Thoracic aorta (tissue), 2 donors: ENCODE measurements at places on chromosomes 1 and 21. TPM values are rescaled to one million over a fixed set of nuclear protein-coding genes. Genes with fewer than 3 reads are reported as not detected.

GRCh38 chr1:44368471-44369151, 13.6 kb upstream of the ERI3 start:
- no peak for DNase-seq

Gene CASQ2
- 6.6 TPM for total RNA-seq

Gene GBP3
- total RNA-seq, result 51.9 TPM

DNA sequence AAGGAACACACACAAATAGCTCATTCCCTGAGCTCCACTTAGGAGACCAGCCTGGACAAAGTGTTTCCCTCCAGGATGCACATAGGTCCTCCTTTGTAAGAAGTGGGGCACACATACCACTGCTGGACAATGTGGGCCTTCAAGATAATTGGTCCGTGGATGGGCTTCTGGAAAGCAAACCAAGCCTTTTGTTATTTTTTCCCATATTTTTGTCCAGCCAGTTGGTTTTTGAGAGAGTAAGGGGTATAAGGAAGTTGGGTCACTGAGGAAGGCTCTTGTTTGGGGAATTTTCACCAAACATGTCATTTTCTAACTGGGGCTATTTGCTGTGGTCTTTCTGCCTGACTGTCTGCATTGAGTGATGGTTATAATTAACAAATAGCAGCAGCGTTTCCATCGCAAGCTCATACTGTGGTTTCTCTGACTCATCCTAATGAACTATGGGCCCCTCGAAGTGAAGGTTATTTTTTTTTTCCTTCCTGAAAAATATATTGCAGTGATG, 306.3 kb upstream of the DUSP10 start:
- no peak for DNase-seq

Gene TMEM54
- total RNA-seq, result 56.6 TPM

- no peak for DNase-seq
These were observed 1.8 kb downstream of the CLDN17 start for GRCh38 chr21:30164796-30165195.

GRCh38 chr1:168939947-168940223, 166.6 kb upstream of the ATP1B1 start:
- no peak for DNase-seq

Gene DRAXIN
- total RNA-seq, result not detected

Gene LCE1B
- not detected for total RNA-seq

DNA sequence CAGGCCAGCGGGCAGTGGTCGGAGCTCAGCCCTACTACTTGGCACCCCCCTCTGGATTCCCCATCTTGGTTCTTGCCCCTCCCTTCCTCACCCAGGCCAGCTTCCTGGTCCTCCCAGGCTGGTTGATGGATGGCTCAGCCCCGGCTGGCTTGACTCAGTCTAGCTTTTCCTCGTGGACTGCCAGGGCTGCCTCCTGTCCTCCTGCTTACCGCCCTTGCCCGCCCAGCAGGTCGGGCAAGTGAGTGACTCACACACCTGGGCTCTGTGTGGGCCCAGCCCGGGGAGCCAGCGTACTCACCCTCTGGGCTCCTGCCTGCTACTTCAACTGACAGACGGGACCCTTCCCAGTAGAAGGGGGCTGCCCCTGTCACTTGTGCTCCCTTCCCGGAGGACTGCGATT, 19.5 kb upstream of the ARHGEF10L start:
- no peak for DNase-seq

- DNase-seq, result no peak
These were observed 1.3 kb upstream of the SLC16A1 start for GRCh38 chr1:112957133-112957812.

DNA sequence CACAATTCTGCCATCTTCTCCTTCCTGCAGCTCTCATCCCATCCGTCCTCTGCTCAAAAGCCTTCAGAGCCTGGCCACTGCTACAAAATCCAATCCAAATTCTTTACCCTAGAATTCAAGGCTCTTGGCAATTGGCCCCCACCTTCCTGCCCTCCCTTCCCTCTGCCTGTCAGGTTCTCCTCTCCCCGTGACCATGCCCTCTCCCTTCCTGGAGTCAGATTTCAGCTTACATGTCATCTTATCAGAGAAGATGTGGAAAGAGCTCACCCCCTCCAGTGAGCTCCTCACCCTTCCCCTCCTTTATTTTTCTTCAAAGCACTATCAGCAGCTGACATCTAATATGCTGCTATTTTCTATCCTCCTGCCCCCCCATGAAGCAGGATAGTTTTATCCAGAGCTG, 86.9 kb downstream of the GRIK3 start:
- DNase-seq, result no peak

Gene CHAF1B
- 1.2 TPM for total RNA-seq

- no peak for DNase-seq
These were observed 84.2 kb upstream of the DISP3 start for GRCh38 chr1:11394592-11395245.

Gene BARHL2
- total RNA-seq, result not detected
